ENCODE measurements at places on chromosomes 12 and 14. TPM values are rescaled to one million over a fixed set of nuclear protein-coding genes. Genes with fewer than 3 reads are reported as not detected.

LTBP2 gene
- 9.9 TPM for polyA plus RNA-seq

DNA sequence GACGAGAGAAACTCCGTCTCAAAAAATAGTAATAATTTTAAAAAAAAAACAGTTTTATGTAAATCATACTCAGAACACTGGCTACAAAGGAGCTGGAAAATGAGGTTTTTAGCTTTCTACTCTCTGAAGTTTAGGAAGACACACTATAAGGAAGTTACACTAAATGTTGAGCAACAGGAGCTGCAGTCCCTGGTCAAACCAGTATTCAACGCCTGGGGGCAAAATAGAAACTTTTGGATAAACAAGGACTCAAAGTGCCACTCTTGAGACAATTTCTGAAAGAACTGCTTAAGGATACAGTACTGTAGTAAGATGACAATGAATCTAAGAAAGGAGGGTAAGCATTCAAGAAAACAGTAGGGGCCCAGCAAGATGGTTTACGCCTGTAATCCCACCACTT lies 29.3 kb downstream of the ACTR6 start:
- DNase-seq = no peak

SMAGP gene
- polyA plus RNA-seq = 14.8 TPM

DNA sequence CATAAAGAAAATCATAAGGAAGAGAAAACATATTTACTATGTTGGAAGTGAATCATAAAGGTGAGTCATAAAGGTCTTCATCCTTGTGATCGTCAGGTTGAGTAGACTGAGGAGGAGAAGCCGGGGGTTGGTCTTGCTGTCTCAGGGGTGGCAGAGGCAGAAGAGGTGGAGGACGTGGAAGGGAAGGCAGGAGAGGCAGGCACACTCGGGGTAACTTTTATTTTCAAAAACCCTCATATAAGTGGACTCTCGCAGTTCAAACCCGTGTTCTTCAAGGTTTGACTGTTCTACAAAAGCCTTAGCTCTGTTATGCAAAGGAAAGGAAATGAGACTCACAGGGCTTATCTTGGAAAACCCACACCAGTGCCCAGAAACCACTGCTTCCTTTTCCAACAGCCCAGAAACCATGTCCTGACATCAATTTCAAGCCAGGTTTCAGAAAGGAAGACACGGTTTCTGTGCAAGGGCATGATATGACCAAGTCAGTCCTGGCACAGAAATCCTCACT lies 14.0 kb downstream of the SMCO2 start:
- DNase-seq = peak; percentile 39

DNA sequence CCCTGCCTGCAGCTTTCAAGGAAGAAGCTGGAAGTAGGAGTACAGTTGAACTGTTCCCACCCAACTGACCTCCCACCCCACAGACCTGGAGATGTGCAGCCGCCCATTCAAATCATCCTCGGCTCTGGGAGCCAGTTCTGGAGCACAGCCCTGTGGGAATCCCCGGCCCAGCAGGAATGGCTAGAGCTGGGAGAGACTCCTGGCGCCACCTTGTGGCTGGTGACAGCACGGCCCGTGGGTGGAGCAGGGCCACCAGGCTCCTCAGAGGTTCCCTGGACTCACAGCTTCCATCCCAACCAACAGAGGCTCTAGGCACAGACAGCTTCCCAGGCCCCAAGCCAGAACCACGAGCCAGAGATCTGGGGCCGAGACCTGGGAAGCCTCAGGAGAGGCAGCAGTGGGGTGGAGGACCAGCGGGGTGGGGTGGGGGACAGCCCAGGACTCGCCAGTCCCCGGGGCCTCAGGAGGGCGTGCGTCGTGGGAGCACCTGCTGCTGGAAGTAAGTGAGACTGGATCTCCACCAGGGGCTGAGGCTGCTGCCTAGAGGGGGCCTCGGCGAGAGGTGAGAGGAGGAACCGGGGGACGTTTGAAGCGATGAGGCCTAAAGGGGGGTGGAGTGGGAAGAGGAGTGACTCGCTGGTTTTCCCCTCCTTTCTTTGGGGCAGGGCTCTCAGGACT lies 43.4 kb downstream of the RNF34 start:
- peak; percentile 81 for DNase-seq

DNA sequence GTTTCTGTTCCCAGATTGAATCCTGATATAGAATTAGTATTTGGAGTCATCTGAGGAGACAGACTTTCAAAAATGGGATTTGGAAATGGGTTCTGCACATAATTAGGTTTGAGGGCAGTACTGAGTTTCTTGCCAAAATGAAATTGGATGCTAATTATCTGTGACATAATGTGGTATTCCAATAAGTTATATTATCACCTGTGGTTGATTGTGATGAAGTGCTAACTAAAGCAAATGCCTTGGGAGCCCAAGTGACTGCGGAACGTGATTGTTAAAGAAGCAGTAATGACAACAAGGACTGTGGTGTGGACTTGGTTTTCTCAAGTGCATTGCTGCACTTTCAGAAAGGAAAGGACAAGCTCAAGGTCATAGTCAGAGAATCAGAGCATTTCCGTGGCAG lies 337.0 kb downstream of the IPO8 start:
- DNase-seq = no peak

- no peak for DNase-seq
These were observed 404.4 kb upstream of the CCDC196 start for GRCh38 chr14:66081594-66082376.

DNA sequence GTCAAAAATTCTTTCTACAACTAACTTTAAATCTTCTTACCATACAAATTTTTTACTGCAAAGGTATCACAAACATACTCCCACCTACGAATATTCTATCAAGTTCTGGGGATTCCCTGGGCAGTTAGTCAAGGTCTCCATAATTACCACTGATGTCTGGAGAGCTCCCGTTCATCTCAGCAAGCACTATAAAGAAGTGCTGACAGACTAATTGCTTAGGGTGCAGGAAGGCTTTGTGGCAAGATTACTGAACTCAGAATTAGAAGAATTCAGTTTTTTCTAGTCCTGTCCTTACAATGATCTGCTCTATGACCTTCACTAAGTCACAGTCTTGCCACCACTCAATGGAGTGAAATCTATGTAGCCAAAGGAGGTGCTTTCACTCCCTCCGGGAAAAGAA lies 61.5 kb downstream of the DUSP16 start:
- DNase-seq = no peak

SLC2A14 gene
- 0.30 TPM for polyA plus RNA-seq

TNS2 gene
- polyA plus RNA-seq = 15.3 TPM

DNA sequence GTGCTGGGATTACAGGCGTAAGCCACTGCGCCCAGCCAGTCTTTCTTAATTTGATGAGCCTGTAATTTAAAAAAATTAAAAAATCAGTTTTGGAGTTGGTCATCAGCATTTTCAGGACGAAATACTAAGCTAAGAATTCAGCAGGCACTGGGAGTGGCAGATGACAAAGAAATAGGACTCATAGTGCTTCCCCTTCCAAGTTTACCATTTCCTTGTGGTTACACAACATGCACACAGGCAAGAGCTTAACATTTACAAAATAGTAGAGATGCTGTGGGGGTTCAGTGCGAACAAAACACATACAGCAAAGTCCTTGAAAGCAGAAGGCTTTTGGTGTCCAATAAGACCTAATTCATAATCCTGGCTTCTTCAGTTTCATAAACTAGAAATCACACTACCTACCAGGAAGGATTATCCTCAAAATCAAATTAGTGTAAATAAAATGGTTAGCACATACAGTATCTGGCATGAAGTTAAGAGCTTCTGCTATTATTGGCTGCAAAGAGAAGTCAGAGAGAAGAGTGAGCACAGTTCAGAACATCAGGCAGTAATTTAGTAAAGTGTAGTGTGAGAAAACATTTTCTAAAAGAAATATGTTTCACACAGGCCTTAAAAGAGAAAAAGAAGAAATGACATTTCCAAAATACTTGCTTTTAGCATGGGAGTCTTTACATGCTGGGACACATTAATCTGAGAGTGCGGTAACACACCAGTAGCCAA lies 22.2 kb upstream of the KIF21A start:
- peak; percentile 24 for DNase-seq

GRCh38 chr12:32671930-32672780 lies 6.9 kb upstream of the DNM1L start:
- DNase-seq = peak; percentile 73

GRCh38 chr12:27506645-27507189 lies 17.3 kb upstream of the PPFIBP1 start:
- DNase-seq = no peak

DNA sequence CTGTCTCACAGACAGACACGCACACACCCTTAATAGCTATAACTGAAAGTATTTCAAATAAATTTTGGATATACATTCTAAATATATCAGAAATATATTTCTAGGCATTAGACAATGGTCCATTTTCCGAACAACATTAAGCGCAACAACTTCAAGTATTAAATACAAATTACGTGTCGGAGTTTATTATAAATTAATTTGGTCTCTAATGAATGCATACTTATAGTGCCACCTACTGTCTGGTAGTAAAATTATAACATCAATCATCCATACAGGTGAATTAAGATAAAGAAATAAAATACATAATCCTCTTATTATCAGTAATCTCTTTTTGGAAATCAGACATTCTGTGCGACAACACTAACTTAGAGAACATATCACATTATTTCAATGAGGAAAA lies 27.2 kb upstream of the CMAS start:
- no peak for DNase-seq

- no peak for DNase-seq
These were observed 75.9 kb downstream of the TMTC1 start for GRCh38 chr12:29707846-29708245.

GRCh38 chr12:128801879-128802391 lies 21.8 kb downstream of the SLC15A4 start:
- no peak for DNase-seq

- no peak for DNase-seq
These were observed 17.2 kb upstream of the KIF26A start for GRCh38 chr14:104121142-104121541.

TAS2R30 gene
- not detected for polyA plus RNA-seq

DNA sequence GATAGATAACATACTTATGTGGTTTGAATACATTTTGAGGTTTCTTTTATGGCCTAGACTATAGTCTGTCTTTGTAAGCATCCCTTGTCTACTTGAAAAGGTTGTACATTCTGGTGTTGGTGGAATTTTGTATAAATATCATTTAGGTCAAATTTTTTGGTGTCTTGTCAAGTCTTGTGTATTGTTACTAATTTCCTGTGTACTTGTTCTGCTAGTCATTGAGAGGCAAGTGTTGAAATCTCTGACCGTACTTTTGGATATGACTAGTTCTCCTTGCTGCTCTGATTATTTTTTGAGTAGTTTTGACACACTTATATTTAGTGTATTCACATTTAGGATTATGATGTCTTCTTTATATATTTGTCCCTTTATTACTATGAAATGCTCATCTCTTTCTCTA lies 219.6 kb downstream of the CCDC91 start:
- DNase-seq = no peak

GRCh38 chr14:26056036-26056616 lies 541.7 kb downstream of the NOVA1 start:
- DNase-seq = no peak

- DNase-seq = peak; percentile 81
These were observed 37.5 kb downstream of the CCNK start for GRCh38 chr14:99518441-99519346.

GRCh38 chr14:72913809-72914208 lies 12.5 kb upstream of the DCAF4 start:
- DNase-seq = no peak

GRCh38 chr14:72925815-72926291 lies 411 bp upstream of the DCAF4 start:
- DNase-seq = no peak

- no peak for DNase-seq
These were observed 305.7 kb upstream of the FLRT2 start for GRCh38 chr14:85224241-85224640.

DNA sequence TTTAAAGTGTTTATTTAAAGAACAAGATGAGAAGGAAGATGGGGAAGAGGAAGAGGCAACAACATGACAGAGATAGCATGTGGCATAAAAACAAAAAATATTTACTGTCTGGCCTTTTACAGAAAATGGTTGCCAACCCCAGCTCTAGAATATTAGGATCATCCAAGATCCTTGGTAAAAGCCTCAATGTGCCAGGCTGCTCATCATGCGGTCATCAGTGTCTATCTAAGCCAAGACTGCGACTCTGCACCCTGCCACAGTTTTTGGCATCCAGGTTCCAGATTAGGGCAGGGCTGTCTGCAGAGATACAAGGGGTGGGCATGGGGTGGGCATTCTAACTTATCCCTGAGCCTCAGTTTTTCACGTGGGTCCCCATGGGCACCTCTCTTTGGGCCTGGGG lies 46.9 kb upstream of the CNTN1 start:
- no peak for DNase-seq

TAS2R8 gene
- not detected for polyA plus RNA-seq

- no peak for DNase-seq
These were observed 67.8 kb downstream of the METTL25 start for GRCh38 chr12:82426081-82426480.

CCDC38 gene
- polyA plus RNA-seq = 0.28 TPM
